ENCODE measurements at places on chromosomes 16 and 17.

DNA sequence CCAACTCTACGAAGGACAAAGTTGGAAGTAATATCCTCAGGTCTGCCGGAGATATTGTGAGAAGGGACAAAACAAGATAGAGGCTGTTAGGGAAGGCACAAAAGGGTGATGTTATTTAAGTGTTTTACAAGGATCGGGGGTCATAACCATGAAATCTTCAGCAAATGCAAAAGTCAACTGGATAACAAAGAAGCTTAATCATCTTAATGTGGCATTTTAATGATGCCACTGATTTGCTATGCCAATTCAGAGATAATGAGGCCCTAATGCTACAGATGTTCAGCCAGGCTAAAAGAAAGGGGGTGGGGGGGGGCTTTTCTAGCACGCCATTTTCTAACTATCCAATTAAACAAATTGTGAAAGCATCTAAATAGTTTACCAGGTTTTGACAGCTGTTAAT lies 63.1 kb downstream of the IKZF3 start:
- no peak for DNase-seq

GRCh38 chr17:32266389-32267301 lies 1.0 kb downstream of the RHBDL3 start:
- peak; percentile 6 for DNase-seq

- DNase-seq: no peak
Measured at GRCh38 chr16:8675183-8676159, 1.1 kb downstream of the ABAT start.

GRCh38 chr16:48963901-48964615 lies 317.6 kb downstream of the CBLN1 start:
- DNase-seq: no peak

GRCh38 chr17:30549864-30550511 lies 72.8 kb downstream of the GOSR1 start:
- DNase-seq: no peak

GRCh38 chr16:79714440-79714839 lies 113.9 kb upstream of the MAF start:
- no peak for DNase-seq

- DNase-seq: no peak
Measured at GRCh38 chr16:3020247-3020603, at the start of gene TNFRSF12A. TSS of gene TNFRSF12A (plus strand) at chr16:3020368. CDS start at chr16:3020398, 30 bp downstream.

DNA sequence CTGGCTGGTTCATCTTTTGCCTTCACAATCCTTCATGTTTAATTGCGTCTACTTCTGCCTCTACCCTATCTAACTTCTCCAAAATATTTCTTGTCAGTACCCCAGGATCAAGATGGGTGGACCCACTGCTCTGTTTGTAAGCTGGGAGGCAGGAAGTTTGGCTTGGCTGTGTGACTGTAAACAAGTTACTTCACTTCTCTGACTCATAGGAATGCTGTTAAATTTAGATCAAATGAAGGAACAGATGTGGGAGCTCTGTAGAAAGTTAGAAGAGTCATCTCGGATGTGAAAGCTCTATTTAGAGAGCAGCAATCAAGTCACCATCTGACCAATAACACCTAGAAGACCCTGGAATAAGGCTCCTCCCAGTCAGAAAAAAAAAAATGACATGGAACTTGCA lies 55.2 kb upstream of the MRTFB start:
- DNase-seq: no peak

- DNase-seq: no peak
Measured at GRCh38 chr16:1674751-1675664, 3.1 kb upstream of the JPT2 start.

GRCh38 chr17:61511480-61512182 lies 59.4 kb downstream of the TBX4 start:
- DNase-seq: no peak

DNA sequence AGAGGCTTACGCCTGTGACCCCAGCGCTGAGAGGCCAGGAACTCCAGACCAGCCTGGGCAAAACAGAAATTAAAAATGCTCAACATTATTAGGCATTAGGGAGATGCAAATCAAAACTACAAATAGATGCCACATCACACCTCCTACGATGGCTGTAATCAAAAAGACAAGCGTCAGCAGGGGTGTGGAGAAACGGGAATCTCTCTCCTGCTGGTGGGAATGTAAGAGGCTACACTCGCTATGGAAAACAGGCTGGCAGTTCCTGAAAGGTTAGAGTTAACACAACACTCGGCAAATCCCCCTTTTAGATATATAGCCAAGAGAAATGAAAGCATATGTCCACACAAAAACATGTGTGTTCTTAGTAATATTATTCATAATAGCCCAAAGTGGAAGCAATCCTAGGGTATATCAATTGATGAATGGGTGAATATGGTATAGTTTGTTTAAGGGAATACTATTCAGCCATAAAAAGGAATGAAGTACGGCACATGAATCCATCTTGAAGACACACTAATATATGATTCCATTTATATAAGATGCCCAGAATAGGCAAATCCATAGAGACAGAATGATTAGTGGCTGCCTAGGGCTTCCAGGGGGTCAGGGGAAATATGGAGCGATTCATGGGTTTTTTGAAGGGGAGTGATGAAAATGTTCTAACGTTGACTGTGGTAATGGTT lies 1.8 kb upstream of the NPRL3 start:
- DNase-seq: no peak

DNA sequence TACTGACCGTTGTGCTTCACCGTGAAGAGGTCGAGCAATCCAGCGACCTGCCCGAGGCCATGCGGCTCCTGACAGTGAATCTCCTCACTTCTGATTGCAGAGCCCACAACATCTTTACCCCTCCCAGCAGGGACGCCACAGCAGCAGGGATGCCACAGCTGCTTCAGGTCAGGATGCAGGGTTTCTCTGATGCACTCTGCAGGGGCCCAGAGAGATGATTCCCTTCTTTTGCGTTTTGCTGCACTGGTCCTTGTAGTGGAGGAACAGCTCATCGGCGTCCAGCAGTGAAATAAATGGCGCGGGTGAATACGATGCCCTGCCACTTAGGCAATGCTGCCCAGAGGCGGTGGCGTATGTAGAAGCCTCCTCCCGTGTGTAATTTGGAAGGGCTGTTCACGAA lies 5.6 kb downstream of the KIAA0513 start:
- DNase-seq: no peak

GRCh38 chr17:4083187-4083586 lies 59.6 kb downstream of the ZZEF1 start:
- DNase-seq: no peak

DNA sequence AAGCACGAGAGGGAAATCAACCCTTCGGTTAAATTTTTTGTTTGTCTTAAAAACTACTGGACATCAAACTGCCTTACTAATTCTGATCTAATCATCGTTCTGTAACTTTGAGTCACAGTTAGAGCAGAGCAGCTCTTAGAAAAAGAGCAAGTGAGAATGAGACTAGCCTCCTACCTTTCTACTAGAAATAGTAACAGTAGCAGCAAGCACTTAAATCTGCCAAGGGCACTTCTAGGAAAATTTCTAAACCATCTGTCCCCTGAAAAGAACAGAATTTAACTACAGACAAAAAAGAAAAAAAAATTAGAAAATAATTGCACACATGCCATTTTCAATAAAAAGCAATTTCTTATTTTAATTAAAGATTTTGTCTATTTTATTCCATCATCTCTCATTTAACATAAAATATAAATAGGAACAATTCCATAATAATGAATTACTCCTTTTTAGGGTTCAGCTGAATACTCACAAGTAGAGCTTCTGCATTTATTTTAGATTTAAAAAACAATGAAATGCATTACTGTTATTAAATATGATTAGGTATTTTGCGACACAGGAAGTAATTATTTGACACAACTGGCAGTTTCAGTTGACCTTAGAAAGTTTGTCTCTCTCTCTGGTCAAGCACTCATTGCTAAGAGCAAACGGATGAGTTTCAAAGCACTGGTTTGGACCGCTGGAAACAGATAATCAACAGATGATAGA lies 250.8 kb upstream of the SOX9 start:
- peak; percentile 75 for DNase-seq

GRCh38 chr16:3131755-3132377 lies 3.0 kb upstream of the ZNF213 start:
- no peak for DNase-seq

GRCh38 chr17:43939886-43940285 lies 2.4 kb downstream of the PPY start:
- no peak for DNase-seq

DNA sequence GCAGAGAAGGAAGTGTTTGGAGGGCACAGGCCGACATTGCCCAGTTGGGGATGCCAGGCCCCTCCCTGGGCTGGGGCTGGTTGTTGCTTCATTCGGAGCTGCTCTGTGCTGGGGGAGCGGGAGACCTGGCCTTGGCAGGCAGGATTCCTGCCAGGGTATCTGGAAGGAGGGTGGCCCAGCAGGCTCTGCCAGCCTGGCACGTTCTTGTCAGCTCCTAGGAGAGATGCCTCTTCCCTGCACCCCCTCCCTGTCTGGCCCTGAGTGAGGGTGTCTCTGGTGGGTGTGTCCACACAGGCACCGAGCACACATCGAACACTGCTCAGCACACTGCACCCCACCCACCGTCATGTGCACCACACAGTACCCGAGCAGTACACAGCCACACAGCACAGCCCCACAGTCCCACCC lies 35.2 kb downstream of the ARHGAP23 start:
- no peak for DNase-seq

DNA sequence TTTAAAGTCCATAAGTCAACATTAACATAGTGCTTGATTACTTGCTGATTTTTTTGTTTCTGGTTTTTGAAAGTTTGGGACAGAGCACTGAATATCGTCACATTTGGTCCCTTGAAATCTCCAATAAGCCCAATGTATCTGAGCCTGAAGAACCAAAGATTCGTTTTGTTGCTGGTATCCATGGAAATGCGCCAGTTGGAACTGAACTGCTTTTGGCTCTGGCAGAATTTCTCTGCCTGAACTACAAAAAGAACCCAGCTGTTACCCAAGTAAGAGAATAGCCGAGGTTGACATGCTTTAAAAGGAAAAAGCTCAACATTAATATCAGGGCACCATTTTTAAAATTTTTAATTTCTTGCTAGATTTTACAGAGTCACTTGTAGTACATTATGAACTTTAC lies 27.7 kb upstream of the GOSR1 start:
- no peak for DNase-seq

DNA sequence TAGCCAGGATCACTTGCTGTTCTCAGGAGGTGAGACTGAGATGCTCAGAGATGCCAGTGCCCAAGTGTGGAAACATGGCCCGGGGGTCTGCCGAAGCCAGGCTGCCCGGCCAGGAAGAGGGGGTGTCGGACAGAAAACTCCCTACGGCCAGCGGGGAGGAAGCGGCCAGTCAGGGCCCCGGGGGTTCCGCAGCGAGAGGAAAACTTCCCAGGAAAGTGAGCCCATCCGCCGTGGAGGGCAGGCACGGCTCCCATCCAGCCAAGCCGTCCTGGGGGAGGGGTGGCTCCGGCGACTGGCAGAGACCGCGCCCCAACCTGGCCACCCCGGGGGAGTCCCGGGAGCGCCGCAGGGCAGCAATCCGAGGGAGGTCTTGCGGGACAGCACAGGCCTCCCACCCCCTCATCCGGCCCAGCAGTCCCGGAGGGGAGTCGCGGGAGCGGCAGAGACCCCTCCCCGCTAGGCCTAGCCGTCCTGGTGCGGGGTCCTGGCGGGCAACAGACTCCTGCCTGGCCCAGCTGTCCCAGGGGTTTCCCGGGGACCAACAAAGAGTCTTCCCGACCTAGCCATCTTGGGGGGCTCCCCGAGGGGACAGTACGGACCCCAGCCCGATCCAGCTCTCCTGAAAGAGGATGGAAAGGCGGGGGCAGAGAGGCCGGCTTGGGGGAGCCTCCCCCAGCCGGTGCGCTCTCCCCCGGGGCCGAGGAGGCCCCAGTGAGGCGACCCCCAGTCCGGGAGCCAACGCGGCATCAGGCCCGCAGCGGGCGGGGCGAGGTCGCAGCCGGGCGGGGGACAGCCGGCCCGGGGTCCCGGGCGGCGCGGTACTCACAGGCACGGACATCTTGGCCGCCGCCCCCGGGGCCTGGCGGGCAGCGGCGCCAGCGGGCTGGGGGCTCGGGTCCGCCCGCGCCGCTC lies 13.8 kb upstream of the BCAR1 start:
- no peak for DNase-seq

DNA sequence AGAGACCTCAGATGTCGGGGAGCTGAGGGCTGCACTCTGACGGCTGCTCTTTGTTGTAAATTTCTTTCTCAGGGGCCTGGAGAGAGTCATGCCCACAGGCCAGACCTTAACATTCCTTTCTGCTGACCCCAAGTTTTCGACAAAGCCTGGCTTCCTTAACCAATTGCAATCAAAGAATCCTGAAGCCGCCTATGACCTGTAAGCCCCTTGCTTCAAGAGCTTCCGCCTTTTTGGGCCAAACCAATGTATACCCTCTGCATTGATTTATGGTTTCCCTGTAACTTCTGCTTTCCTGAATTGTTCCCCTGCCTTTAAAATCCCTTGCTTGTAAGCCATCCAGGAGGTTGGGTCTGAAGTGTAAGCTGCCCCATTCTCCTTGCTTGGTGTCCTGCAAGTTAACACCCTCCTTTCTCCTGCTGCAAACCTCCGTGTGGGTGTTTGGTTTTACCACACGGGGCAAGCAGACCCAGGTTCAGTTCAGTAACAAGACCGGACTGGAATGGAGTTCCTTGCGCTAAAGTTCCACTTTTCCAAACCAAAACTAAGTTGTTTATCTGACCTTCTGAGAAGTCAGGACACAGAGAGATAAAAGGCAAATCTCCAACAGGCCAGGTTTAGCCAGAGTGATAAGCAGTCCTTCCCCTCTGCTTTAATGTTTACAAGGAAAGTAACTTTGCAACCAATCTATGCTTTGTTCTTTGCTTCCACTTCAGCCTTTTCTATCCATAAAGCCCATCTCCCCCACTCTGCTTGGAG lies 141.6 kb downstream of the KCNJ12 start:
- no peak for DNase-seq

- no peak for DNase-seq
Measured at GRCh38 chr17:8337802-8338752, 1.6 kb upstream of the ODF4 start.

GRCh38 chr17:51029568-51030463 lies 90.9 kb downstream of the SPAG9 start:
- no peak for DNase-seq

GRCh38 chr16:12229759-12230594 lies 253.4 kb downstream of the SNX29 start:
- peak; percentile 80 for DNase-seq

All from NCI-H748 treated with DMSO at 0.1 percent for 48 hours (cell line).